ENCODE measurements at places on chromosomes 7 and 10.

DNA sequence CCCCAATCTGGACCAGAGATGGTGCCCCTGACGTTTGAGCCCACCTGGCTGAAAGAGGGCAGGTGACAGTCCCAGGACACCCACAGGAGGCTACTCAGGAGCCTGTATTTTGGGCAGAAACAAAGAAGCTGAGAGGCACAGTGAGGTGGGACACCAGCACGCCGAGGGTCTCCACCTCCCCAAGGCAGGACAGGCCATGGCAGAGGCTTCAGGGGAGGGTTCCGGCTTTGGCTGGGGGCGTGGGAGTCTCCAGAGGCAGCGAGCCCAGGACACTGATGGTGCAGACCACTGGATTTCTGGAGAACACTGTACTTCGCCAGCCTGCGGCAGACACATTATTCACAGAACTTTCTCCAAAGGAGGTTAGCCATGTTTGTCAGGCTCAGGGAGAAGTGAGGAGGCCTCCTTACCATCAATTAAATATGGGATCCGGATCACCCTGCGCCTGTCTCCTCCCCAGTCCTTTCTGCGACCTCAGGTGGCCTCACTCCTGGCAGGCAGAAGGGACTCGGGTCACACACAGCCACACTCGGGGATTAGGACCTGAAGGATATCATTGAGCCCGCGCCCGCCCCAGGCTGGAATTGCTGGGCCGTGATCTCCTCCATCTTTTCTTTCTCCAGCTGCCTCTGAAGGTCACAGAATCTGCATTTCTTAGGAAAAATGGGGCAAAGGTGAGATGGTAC, 98.3 kb downstream of the MKI67 start:
- DNase-seq, result no peak

DNA sequence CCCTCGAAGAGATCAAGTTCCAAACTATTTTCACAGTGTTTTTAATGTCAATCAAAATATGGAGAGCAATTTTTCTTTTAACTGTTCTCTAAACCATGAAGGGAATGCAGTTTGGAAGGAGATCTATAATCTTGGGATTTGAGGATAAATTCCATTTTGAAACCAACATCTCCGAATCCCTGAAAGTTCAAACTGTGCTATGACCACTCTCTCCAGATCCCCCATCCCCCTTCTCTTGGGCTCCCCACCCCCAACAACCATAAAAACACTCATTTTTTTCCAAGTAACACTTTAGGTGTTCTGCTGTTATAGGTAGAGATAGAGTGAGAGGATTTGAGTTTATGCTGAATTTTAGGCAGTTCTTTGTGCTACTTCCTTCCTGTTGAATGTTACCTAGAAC, 1.7 kb downstream of the CALD1 start:
- DNase-seq, result no peak

DNA sequence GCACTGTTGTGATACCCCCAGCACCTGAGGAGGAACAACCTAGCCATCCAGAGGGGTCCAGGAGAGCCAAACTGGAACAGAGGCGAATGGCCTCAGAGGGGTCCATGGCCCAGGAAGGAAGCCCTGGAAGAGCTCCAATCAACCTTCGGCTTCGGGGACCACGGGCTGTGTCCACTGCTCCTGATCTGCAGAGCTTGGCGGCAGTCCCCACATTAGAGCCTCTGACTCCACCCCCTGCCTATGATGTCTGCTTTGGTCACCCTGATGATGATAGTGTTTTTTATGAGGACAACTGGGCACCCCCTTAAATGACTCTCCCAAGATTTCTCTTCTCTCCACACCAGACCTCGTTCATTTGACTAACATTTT, 1.6 kb upstream of the CASP2 start:
- peak; percentile 61 for DNase-seq

GRCh38 chr10:47183704-47184041, 116.3 kb upstream of the GDF10 start:
- DNase-seq, result no peak

DNA sequence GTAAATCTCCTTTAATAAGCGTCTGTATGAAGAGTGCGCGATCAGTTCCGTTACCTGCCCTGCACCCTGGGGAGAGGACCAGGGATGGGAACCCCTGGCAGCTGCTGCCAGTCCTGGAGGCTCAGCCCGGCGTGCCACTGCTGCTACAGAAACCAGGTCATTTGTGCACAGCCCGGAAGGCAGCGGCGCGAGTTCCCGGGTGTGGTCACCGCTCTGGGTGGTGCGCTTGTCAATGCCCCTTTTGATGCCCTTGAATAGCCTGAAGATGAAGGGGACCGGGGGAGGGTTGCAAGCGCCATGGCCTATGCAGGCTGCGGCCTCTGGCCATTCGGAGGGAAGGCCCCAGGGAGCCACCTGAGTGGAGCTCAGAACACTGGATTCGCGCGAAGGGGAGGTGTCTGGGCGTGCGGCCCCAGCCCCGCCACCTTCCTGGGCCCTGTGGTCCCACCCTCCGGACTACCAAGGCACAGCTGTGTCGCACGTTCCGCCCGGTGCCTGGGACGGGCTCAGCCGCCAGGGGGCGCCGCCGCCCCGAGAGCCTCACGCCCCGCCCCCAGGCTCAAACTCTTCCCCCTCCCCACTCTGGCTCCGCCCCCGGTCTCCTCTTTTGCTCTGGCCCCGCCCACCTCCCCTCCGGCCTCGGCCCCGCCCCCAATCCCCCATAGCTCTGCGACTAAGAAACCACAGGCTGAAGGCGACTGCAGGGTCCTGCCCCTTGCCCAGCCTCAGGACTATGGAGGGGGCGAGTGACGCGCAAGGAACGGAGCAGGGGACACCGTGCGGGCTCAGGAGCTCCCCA, 16.5 kb downstream of the AP5Z1 start:
- peak; percentile 23 for DNase-seq

- DNase-seq, result no peak
These were observed 31.0 kb downstream of the MKI67 start for GRCh38 chr10:128095027-128095752.

Measured in amygdala (tissue), 56 donors.